ENCODE measurements at places on chromosomes 12 and 14.
A peak's percentile ranks its signal among the peaks of the same experiment; 100 is the strongest.

DNA sequence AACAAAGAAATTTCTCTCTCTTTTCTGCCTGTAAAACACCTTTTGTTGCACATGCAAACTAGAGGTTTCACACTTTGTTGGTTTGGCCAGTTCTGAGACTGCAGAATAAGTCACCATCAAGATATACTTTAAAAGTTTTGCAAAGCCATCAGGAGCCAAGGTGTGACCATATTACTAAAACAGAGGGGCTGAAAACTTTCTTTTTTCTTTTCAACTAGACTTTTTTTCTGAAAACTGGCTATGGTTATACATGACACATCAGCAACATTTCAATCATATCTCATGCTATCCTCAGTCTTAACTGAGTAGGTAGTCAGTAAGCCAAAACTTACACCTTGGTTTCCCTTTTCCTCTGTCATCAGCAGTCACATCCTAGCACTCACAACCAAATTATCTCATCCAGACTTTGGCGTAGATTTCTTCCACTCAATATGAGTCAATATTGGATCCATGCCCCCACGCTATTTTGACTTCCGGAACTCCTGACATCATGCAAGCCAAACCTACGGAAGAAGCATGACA, 4.1 kb upstream of the IFNG start:
- no peak for DNase-seq
- no peaks in the 10 kb centered on the region for H3K36me3 ChIP-seq
- no peaks in the 10 kb centered on the region for H3K27me3 ChIP-seq
- no peak overlapping the region for H3K27ac ChIP-seq

- H3K4me3 ChIP-seq: no peak overlapping the region
- no peaks in the 10 kb centered on the region for H3K27me3 ChIP-seq
- H3K27ac ChIP-seq: no peak overlapping the region
- H3K4me1 ChIP-seq: no peaks in the 10 kb centered on the region
- H3K36me3 ChIP-seq: no peaks in the 10 kb centered on the region
- no peak for DNase-seq
Observed at GRCh38 chr12:126362493-126362892, 1297.3 kb downstream of the AACS start.

DNA sequence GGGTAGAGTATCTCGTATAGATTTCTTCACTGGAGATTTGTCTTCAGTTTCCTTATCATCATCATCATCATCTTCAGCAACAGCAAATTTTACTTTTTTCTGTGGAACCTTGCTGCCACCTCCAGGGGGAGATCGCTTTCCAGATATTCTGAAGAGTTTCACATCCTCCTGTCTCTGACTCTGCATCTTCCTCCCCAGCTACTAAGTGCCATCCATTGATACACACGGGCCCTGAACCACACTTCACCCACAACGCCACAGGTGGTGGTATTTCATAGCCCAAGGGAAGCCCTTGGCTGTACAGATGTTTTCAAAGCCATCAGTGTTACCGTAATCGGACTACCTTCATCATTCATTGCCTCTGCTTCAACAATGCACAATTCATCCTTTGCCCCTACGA, 82.2 kb downstream of the PPP2R5C start:
- no peak overlapping the region for H3K27ac ChIP-seq
- H3K36me3 ChIP-seq: no peaks in the 10 kb centered on the region
- H3K4me3 ChIP-seq: no peak overlapping the region
- DNase-seq: no peak
- H3K4me1 ChIP-seq: peaks cover 37% of the 10 kb centered on the region
- no peaks in the 10 kb centered on the region for H3K27me3 ChIP-seq

DNA sequence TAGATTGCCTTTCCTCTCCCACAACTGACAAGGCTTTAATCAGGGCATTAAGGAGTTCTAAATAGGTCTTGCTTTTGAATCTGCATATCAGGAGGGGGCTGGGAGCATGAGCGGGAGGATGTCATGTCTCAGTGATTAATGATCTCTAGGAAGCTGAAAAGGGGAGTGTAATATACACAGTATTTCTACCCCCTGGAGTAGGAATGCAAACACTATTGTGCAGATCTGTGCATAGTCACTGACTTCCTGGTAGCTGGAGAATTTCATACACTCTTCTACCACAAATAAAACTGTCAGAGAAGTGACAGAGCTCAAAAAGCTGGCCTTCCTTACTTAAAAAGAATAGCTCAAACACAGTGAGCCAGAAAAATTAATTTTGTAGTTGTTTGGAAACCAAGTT, 65.8 kb downstream of the RIC8B start:
- H3K27me3 ChIP-seq: no peaks in the 10 kb centered on the region
- H3K4me1 ChIP-seq: peaks cover 42% of the 10 kb centered on the region
- peak; percentile 43 for DNase-seq

All from thyroid gland (tissue), 4 donors.